ENCODE measurements at places on chromosomes 4 and X.
A peak's percentile ranks its signal among the peaks of the same experiment; 100 is the strongest.

DNA sequence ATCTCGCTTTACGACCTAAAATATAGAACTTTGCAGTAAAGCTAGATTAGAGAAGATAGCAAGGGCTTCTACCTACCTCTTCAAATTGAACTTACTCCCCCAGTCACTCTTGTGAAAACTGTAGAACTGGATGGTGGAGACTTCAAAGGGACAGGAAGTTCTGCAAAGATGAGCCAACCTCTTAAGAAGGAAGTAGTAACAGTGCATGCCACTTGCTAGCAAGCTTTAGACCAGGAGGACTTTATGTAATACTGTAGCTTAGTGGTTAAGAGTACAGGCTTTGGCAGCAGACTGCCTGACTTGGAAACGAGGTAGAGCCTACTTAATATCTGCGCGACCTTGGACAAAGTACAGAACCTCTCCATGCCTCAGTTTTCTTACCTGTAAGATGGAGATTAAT lies 27.5 kb upstream of the VBP1 start:
- no peak for DNase-seq

DNA sequence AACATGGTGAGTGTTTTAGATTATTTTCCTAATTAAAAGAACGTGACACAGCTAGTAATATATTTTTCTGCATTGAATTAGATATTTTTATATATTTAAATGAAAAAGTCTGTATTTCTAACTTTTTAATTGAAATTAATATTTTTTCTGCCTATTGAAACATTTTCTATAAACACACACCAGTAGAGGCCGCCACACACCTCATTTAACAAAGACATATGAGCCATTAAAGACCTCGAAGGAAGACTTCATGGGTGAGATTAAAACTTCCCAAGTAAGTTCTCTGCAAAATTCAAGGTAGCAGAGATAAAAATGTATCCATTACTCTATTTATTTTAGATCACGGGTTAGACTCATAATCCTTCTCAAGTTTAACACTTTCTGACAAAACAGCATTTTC lies 8.3 kb downstream of the SLITRK2 start:
- no peak for DNase-seq

DNA sequence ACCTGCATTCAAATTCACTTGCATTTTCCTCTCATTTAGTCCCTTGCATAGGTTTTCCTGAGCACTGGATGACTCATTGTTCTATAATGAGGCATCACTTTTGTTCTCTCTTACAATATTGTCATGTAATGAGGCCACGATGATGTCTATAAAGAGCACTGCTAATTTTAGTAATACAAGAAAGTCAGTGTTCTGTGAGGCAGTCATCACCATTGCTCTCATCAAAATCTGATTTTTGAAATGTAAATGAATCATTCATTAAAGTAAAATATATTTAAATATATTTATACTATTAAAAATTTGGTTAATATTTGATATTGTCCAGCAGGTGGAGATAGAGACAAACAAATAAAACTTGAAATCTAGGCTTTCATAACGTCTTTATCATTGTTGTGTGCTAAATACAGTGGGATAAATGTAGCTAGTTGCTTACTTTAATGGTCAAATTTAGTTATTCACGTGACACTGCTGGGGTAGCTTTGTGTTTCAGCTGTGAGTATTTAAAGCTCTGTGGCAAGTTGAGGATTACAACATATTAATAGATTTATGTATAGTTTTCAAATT lies 15.4 kb downstream of the HMGB2 start:
- DNase-seq: no peak

DNA sequence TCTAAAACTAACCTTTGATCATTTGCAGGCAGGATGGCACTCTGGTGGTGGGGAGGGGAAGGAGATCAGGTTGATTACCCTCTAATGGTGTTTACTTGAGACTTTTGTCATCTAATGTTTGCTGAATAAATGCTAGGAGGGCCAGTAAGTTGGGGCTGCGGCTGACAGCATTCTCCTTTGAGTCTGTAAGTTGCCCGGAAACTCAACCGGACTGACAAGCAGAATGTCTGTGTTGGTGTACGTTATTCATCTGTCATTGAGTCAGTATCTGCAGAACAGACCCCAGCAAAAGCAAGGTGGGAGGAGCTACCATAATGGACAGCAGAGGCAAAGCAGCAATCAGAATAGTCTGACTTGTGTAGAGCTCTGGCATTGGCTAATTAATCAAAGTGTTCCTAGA lies 1210.6 kb upstream of the PABPC4L start:
- DNase-seq: no peak

GRCh38 chr4:36243355-36244256 lies 708 bp downstream of the ARAP2 start:
- peak; percentile 41 for DNase-seq

GRCh38 chr4:116438417-116438816 lies 647.0 kb downstream of the TRAM1L1 start:
- DNase-seq: no peak

Measured in activated effector memory CD4-positive, alpha-beta T cell treated with Interleukin-2 at 50 U/mL for 16 hours (primary cell).